Fibroblast of skin of scalp (primary cell): ENCODE measurements at places on chromosomes 5 and 9.
A peak's percentile ranks its signal among the peaks of the same experiment; 100 is the strongest.

DNA sequence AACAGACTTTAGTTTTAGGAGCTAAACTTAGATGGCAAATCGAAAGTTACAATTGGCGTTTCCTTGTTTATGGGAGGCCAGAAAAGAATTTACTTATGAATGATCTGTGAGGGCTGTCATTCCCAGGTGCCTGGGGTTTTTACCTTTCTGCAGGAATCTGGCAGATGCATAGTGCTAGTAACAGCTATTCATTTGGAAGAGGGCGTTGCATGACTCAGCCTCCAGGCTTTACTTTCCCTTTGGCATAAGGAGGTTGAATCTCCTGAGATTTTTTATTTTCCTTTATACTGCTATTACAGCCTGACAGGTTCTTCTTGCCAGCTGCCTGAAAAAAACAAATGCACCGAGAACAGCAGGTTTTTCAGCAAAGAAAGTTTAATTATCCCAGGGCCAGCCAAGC is 30.0 kb downstream of the CARD6 start:
- no peak for DNase-seq

DNA sequence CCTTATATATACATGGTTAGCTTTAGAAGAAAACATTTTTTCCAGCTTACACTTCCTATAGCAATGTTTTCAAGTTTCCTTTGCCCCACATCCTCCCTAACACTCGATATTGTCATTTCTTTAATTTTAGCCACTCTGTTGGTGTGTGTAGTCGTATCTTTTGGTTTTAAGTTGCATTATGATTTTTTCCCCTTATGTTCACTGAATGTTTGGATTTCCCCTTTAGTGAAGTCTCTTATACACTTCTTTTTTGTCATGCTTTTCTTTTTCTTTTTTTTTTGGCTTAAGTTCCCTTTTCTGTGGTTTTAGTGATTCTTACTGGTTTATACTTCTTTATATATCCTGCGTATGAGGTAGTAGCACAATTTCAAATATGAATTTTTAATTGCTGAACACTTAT is 58.8 kb downstream of the KDM4C start:
- DNase-seq, result no peak

- DNase-seq, result peak; percentile 97
Observed at GRCh38 chr9:86500667-86501435, 146.6 kb upstream of the TUT7 start.

- DNase-seq, result peak; percentile 42
Observed at GRCh38 chr9:893843-894420, 52.4 kb downstream of the DMRT1 start.

GRCh38 chr9:74960561-74960960 is 7.8 kb upstream of the C9orf40 start:
- peak; percentile 33 for DNase-seq

GRCh38 chr9:112485574-112485973 is 1.1 kb upstream of the KIAA1958 start:
- DNase-seq, result no peak

DNA sequence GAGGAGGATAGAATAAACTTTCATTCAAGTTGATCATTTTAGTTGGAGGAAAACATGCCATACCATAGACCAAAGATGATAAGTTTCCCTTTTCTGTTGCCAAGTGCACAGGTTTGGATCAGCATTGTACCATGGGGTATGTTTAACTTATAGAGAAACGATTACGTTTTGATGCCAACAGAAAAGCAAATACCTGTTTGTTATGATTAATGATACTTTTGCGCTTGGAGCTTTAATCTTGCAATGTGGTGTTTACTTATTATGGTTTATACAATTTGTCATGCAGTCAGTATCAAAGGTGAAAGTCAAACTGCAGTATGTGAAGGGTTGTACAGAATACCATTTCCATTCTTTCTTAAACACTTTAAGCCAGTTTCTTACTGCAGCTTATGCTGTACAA is 13.2 kb upstream of the ARHGEF28 start:
- DNase-seq, result no peak

GRCh38 chr9:68750255-68750654 is 45.2 kb downstream of the PIP5K1B start:
- DNase-seq, result no peak

DNA sequence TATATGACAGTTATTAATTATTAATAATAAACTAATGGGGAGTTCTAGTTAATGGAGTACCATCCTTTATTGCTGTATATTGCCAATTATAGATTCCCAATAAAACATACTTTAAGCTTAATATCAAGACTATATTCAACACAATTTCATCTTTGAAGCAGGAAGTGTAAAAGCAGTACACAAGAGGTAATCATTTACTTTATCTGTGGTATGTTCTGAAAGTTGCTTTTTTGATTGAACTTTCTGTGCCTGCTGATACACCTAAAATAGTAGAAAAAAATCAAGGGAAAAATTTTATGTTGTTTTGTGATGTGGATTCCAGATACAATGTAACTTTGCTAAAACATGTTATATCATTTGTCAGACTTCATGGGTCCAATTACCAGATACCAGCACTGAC is 58.0 kb downstream of the ACO1 start:
- no peak for DNase-seq

- DNase-seq, result no peak
Observed at GRCh38 chr9:108434502-108434901, 421.3 kb downstream of the ACTL7B start.

GRCh38 chr9:108903420-108904103 is 30.4 kb downstream of the ELP1 start:
- no peak for DNase-seq

GRCh38 chr5:111511831-111512374 is 432 bp downstream of the STARD4 start:
- DNase-seq, result peak; percentile 12
